ENCODE measurements at places on chromosomes 5 and 9.

DNA sequence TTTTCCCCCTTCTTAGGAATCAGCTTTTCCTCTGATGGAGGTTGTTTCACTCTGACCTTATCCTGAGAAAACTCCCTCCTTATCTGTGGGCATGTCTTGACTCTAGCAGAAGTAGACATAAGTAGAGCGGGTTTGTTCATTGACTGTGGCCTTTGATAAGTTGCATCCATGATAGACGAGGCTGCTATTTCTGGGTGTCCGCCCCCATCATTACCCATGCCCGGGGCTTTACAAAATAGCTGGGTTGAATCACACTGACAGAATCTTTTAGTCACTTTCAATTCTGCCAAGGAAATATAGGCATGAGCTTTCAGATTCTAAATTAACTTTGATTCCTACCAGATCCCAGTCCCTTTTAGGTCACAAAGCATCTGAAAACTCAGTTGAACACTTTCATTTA is 223.8 kb downstream of the SEC61B start:
- H3K27me3 ChIP-seq, result no peaks in the 10 kb centered on the region
- H3K4me1 ChIP-seq, result peaks cover 14% of the 10 kb centered on the region
- no peak for DNase-seq

GRCh38 chr9:89740722-89741121 is 135.9 kb downstream of the GADD45G start:
- no peak overlapping the region for H3K27ac ChIP-seq
- no peaks in the 10 kb centered on the region for H3K36me3 ChIP-seq
- no peak overlapping the region for H3K4me3 ChIP-seq
- no peaks in the 10 kb centered on the region for H3K4me1 ChIP-seq

GRCh38 chr9:7367726-7368125 is 431.9 kb downstream of the DMAC1 start:
- DNase-seq, result no peak
- H3K36me3 ChIP-seq, result no peaks in the 10 kb centered on the region
- no peak overlapping the region for H3K4me3 ChIP-seq
- H3K4me1 ChIP-seq, result no peaks in the 10 kb centered on the region
- H3K27ac ChIP-seq, result no peak overlapping the region
- no peaks in the 10 kb centered on the region for H3K27me3 ChIP-seq

DNA sequence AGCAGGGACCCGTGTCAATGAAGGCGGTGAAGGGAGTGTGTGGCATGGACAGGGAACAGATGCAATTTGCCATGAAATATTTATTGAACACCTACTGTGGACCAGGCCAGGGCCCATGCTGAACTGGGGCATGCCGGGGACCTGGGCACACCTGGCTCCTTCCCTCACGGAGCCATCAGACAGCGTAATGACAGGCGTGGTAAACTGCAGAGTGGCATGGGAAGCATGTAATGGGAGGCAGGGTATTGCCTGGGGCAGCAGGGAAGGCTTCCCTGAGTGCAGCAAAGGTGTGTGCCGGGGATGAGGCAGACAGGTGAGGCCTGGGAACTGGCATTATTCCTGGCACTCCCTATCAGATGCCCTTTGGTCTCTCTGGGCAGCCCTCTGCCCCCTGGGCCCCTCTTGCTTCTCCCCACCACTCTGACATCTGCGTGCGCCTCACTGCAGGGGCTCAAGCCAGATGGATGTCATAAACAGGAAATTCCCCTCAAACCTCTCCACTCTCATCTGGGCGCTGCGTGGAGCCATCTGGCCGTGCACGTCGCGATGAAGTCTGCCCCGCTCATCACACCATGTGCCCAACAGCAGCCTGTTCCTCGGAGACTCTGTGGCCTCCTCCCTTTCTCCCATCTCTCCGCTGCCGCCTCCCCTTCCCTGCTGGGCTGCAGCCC is 67.6 kb downstream of the HMCN2 start:
- no peaks in the 10 kb centered on the region for H3K4me1 ChIP-seq
- no peak for DNase-seq
- no peak overlapping the region for H3K27ac ChIP-seq
- no peaks in the 10 kb centered on the region for H3K36me3 ChIP-seq
- H3K27me3 ChIP-seq, result peaks cover 1% of the 10 kb centered on the region

DNA sequence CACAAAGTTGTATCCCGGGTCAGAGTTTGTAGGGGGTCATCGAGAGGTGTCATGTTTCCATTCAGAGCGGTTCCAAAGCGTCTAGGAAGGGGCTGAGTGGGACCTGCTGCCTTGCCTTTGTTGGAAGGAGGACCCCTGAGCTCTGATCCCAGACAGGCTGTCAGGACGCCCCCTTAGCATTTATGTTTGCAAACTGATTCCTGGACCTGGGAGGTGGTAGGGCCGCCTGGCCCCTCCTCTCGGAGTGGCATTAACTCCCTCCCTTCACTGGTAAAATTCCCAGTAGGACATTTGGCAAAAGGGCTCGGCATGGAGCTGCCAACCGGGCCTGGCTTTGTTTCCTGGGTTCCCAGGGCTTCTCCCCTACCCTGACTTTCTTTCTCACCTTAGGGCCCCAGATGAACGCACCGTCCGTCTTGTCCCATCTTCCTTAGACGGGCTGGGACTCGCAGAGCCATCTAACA is 2.5 kb downstream of the JADE2 start:
- peak overlapping the region; percentile 93 for H3K27ac ChIP-seq
- no peaks in the 10 kb centered on the region for H3K27me3 ChIP-seq
- peaks cover 5% of the 10 kb centered on the region for H3K4me1 ChIP-seq
- H3K4me3 ChIP-seq, result peak overlapping the region; percentile 96
- no peak for DNase-seq
